NCI-H1436 (cell line): ENCODE measurements at places on chromosomes 11 and 22.

DNA sequence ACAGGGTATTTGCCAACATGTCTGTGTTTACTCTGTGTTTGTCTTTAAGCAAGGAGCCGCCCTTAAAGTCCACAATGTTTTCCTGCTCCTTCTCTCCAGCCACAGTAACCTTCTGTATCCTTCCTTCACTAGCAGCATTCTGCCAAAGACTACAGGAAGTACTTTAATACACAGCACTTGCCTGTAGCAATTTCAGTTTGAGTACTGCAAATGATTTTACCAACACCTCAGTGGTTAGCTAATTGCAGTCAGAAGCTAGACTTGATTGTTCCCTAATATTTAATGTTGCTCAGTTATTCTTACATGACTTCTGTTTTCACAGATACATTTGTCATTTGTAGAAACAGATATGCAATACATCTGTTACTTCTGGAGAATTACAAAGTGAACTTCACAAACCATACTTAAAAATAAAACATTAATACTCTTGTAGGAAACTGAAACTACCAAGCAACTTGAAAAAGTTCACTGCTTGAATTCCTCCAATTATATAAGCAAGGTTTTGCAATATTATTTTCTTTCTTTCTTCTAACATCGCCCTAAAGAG is 69.1 kb downstream of the FCHSD2 start:
- peak; percentile 4 for DNase-seq

DNA sequence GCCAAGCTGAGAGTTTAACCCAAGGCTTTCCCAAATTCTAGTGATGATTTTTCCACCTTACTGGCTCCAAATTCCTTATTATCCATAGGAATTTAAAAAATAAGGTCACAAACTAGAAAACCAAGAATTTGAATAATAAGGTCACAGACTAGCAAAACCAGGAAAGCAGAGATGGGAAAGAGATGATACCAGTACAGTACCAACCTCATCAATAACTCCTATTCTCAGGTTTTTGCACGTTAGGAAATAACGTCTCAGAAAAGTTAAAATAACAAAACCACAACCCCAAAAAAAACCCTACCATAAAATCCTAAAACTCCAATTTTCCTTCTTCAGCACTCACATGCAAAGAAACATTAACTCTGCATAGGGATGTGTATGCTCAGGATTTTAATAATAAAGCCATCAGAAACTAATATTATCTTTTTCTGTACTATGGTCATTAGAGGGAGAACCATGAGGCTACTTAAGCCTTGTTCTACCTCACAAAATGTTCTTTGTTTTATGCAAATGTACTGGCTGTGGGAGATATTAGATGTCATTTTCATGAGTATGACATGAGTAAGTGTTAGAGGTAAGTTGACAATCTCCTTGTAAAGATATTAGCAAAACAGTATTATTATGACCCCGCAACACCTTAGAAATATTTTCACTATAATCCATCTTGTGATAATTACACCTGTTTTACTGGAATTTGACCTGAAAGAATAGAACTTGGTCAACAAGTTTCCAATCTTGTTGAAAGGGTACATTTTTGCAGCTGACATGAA is 16.1 kb upstream of the EED start:
- DNase-seq, result no peak

DNA sequence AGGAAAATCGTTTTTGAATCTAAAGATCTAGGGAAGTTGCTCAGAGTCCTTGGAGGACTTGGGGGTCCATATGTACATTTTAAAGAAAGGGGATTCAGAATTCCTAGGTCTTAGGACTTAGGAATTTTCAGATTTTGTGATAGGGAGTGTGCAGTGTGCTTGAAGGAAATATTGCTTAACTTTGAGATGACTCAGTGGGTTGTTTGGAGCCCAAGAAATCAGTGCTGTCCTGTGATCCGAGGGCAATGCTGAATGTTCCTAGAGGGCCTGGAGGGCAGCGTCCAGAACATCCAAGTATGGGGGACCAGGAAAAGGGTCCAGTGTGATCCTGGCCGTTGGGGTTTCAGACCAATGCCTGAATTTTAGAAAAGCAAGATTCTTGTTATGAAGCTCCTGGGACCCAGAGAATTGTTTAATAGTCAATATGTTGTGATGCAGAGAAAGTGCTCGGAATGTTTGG is 3.1 kb upstream of the IGF2 start:
- DNase-seq, result no peak

DNA sequence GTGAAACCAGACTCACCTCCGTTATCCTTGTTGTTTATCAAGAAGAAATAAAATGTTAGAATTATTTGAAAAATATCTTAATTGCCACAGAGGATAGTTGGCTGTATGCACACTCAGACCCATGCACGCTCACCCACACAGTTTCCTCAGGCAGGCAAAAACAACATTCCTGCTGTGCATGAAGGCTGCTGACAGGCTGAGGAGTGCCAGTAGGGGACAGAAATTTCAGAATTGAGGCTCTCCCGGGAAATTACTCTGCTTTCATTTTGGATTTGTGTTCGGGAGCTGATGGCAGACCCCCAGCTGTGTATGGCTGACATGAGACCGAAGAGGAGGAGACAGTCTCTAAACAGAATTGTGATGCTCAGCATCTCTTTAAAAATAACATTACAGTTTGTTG is 87.5 kb downstream of the AMOTL1 start:
- DNase-seq, result no peak

- DNase-seq, result no peak
Measured at GRCh38 chr11:74139151-74139918, 31.5 kb downstream of the C2CD3 start.

- DNase-seq, result no peak
Measured at GRCh38 chr11:110990311-110990710, 255.2 kb upstream of the POU2AF2 start.

GRCh38 chr11:113689768-113690618 is 16.1 kb downstream of the TMPRSS5 start:
- DNase-seq, result no peak

DNA sequence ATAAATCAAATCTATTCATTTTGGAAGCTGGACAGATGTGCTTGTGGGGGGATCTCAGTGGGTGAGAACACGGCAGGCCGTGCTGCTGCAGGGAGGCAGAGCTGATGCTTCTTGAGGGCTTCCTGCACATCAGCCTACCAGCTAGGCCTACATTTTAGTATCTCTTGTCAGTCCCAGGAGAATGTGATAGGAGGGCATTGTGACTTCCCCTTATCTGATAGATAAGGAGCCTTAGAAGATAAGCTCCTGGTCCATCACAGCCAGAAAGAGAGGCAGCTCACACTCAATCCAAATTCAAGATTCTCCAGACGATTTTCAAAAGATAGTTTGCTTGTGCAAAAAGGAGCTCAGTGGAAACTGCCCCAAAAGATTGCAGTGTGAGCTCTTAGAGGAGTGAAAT is 89.0 kb downstream of the SHANK2 start:
- no peak for DNase-seq

- peak; percentile 13 for DNase-seq
Measured at GRCh38 chr22:31947296-31947695, 3.0 kb downstream of the YWHAH start.

- no peak for DNase-seq
Measured at GRCh38 chr11:59801160-59801706, 9.3 kb downstream of the MRPL16 start.

DNA sequence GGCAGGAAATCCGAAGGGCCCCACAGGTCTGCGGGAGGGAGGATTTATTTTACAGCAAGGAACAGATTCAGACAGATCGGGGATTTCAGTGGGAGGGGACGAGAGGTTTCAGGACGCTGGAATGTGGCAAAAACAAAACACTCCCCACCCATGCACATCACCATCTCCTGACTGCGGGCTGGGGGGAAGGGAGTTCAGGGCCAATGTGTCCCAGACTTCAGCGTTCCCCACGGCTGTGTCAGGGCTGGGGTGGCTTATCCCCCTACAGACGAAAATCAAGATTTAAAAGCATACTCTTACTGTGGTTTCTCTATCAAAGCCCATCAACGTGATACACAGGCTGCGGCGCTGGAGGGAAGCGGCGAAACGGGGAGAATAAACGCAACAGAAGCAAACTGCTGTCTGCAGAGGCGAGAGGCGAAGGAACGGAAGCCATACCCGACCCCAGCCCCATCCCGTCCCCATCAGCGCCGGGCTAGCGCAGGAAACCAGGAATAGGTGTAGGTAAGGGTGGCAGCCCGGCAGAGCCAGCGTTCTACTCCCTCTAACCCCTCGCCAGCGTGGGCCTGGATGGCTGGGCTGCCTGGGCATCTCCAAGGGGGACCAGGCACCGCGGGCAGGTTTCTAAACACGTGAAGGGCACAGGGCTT is 2.7 kb downstream of the TENM4 start:
- DNase-seq, result no peak
